ENCODE measurements at places on chromosomes 1 and 21.

DNA sequence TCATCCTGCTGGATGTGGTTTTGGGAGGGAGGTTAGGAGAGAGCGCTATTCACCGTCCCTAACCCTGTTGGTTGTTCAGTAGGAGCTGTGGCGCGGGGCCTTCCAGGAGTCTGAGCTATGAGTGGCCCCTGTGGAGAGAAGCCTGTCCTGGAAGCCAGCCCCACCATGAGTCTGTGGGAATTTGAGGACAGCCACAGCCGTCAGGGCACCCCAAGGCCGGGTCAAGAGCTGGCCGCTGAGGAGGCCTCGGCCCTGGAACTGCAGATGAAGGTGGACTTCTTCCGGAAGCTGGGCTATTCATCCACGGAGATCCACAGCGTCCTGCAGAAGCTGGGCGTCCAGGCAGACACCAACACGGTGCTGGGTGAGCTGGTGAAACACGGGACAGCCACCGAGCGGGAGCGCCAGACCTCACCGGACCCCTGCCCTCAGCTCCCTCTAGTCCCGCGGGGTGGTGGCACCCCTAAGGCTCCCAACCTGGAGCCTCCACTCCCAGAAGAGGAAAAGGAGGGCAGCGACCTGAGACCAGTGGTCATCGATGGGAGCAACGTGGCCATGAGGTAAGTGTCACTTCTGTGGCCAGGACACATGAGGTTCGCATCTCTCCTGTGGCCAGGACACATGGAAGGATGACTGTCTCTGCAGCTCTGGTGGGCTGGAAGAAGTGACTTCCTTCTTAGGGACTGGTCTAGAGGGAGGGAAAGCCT, 1.2 kb downstream of the ZC3H12A start:
- no peak for DNase-seq

DNA sequence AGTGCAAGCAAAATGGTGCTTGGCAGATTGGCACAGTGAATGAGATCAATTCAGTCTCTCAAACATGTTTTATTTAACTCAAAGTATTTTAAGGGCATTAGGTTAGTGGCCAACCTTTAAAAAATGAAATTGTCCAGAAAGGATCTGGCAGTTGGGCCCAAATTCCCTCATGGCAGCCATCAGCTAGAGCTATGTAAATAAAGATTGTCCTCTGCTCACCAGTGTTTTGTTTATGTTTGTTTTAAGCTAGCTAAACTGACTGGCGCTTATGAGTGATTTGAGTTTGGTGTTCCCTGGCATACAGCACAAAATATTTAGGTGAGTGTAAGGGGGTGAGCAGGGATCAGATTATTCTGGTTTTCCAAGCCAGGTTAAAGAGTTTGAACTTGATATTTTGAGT, 18.1 kb downstream of the HDAC1 start:
- DNase-seq, result no peak

DNA sequence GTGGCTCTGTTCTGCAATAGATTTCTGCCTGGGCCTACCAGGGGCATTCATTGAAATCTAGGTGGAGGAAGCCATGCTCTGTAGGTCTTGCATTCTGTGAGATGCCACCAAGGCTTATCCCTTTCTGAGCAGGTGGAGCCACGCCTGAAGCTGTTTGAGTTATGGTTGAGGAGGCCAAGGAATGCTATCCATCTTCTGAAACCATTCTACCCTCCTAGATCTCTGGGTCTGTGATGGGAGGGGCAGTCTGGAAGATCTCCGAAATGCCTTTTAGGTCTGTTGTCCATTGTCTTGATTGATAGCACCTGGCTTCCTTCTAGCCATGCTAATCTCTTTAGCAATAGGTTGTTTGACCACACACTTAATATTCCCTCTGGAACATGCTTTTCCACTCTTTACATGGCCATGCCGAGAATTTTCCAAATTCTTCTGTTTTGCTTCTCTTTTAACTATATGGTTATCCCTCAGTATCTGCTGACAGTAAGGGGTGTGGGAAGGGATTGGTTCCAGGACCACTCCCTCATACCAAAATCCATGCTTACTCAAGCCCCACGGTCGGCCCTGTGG, 45.2 kb downstream of the AK4 start:
- DNase-seq, result no peak

DNA sequence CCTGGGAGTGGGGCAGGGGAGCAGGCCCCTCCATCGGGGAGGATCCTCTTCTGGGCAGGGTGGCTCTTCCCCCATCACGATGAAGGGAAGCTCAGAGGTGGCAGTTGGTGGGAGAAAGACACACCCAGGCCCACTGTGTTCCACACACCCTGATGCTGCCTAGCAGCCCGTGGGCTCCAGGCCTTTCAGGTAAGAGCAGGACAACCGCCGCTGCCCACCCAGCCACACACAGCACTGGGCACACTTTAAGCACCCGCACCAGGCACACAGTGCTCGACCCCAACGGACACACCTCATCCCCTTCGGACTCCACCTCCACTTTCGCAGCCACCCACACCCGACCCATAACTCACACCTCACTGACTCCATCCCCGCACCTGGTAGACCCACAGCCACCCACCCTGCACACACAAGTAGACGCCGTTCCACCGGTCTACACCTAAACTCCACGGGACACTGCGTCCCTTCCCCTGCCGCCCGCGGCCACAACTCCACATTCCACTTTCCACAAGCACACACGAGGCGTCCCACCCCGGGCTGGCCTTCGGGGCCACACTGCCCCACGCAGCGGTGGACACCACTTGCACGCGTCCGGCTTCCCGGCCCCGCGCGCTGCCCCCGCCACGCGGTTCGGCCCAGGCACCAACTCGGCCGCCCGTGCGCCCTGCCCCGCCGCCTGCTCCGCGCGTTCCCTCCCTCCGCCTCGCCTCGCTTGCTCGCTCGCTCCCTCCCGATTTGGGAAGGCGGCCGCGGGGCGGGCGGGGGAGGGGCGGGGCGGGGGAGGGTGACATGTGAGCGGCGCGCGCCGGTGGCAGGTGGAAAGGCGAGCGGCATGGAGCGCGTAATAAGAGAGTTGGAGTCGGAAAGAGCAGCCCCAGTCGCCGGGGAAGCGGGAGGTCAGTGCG, at the start of gene KCNQ4:
KCNQ4 (plus strand) TSS at position 787 of the 905 bp plus-strand sequence. CDS start 307 bp downstream, outside the sequence.
- DNase-seq, result peak; percentile 22

DNA sequence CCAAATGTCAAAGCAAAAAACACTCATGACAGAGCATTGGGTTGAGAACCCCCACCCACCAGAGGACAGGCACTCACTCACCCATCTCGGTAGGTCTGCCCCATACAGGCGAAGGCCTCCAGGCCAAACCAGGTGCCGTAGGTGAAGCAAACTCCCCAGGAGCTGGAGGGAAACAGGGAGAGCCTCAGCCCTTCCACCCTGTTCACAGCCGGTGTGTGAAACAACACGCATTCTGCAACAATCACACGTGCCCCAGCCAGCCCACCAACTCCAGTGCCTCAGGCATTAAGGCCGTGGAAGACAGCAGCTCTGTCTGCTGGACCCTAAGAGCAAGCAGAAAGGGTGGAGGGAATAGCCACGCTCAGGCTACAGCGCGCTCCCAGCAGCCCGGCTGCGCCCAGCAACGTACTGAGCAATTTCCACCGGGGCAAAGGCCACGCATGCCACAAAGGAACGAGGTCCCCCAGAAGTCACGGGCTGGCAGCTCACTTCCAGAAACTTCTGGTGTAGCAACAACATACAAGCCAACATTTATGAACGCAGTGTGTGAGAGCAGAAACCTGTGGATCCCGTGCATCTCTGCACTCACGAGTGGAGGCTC, 11.4 kb upstream of the SPATC1L start:
- no peak for DNase-seq

DNA sequence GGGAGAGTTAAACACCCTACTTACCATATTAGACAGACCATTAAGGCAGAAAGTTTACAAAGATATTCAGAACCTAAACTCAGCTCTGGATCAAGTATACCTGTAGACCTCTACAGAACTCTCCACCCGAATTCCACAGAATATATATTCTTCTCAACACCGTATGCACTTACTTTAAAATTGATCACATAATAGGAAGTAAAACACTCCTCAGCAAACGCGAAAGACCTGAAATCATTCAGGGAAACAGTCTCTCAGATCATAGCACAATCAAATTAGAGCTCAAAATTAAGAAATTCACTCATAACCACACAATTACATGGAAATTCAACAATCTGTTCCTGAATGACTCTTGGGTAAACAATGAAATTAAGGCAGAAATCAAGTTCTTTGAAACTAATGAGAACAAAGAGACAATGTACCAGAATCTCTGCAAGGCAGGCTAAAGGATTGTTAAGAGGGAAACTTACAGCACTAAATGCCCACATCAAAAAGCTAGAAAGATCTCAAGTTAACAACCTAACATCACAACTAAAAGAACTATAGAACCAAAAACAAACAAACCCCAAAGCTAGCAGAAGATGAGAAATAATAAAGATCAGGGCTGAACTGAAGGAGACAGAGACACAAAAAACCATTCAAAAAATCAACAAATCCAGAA, 19.1 kb downstream of the CD84 start:
- DNase-seq, result no peak

Data from stimulated activated CD4-positive, alpha-beta T cell treated with anti-CD3 and anti-CD28 coated beads, Interleukin-12 subunit alpha, Interleukin-12 subunit beta, amount 100 ng/mL, for 24 hours (primary cell).